Fibroblast of the aortic adventitia (primary cell): ENCODE measurements at places on chromosomes 16 and 17. TPM values are rescaled to one million over a fixed set of nuclear protein-coding genes. Genes with fewer than 3 reads are reported as not detected.

The CBX4 gene
- 8.3 and 12.8 TPM in 2 replicates for total RNA-seq

The CDYL2 gene
- 3.4 and 5.2 TPM in 2 replicates for total RNA-seq

The TPSD1 gene
- total RNA-seq: not detected in 2 replicates

The TBC1D3G gene
- total RNA-seq: not detected in 2 replicates

The OR4D1 gene
- total RNA-seq: not detected in 2 replicates

The OTOP3 gene
- not detected in 2 replicates for total RNA-seq

The CHRNE gene
- total RNA-seq: 0.33 and 4.9 TPM in 2 replicates

The TBX21 gene
- not detected in 2 replicates for total RNA-seq

The GHDC gene
- 14.8 and 33.8 TPM in 2 replicates for total RNA-seq

The KRT222 gene
- total RNA-seq: not detected in 2 replicates

The LUC7L gene
- total RNA-seq: 37.0 and 82.3 TPM in 2 replicates

The SPNS3 gene
- not detected in 2 replicates for total RNA-seq

The AANAT gene
- total RNA-seq: not detected in 2 replicates

The CLEC18B gene
- not detected in 2 replicates for total RNA-seq

The HBZ gene
- not detected in 2 replicates for total RNA-seq

The TP53TG3D gene
- 0.72 TPM in 1 of 2 replicates, not detected in the other for total RNA-seq

The CTRB1 gene
- total RNA-seq: not detected in 2 replicates

The CDRT15 gene
- not detected in 2 replicates for total RNA-seq

The OR1F1 gene
- total RNA-seq: not detected in 2 replicates

The GSG1L gene
- not detected in 2 replicates for total RNA-seq

The KCNAB3 gene
- 1.3 TPM in 1 of 2 replicates, not detected in the other for total RNA-seq

The UTP18 gene
- total RNA-seq: 41.8 and 80.5 TPM in 2 replicates

The NAGS gene
- total RNA-seq: 0.16 and 2.5 TPM in 2 replicates

The OR2C1 gene
- 0.09 TPM in 1 of 2 replicates, not detected in the other for total RNA-seq

The C16orf86 gene
- 3.3 and 14.8 TPM in 2 replicates for total RNA-seq

The LGALS9C gene
- not detected in 2 replicates for total RNA-seq

The SLC12A3 gene
- total RNA-seq: not detected in 2 replicates
